ENCODE measurements at places on chromosomes 4 and X. TPM values are rescaled to one million over a fixed set of nuclear protein-coding genes. Genes with fewer than 3 reads are reported as not detected.

GRCh38 chrX:30373479-30373878 is 64.3 kb upstream of the NR0B1 start:
- no peaks in the 10 kb centered on the region for H3K4me1 ChIP-seq
- no peak for DNase-seq
- H3K36me3 ChIP-seq = no peaks in the 10 kb centered on the region
- H3K4me3 ChIP-seq = no peak overlapping the region
- H3K27ac ChIP-seq = no peak overlapping the region

NSDHL gene
- 24.8 TPM for total RNA-seq

COX7B2 gene
- total RNA-seq = not detected

DNA sequence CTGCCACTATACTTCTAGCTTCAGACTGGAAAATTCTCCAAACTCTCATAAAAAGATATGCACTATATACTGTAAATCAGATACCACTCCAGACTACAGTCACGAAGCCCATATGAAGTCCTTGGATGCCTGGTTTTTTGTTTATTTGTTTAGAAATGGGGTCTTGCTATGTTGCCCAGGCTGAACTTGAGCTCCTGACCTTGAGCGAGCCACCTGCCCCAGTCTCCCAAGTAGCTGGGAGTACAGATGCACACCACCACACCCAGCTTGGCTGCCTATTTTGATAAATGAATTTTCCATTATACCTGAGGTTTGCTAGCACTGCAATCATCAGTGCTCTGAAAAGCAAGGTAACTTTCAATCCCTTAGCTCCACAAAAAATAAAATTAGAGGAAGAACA is 53.1 kb downstream of the ELF2 start:
- no peaks in the 10 kb centered on the region for H3K4me1 ChIP-seq
- H3K36me3 ChIP-seq = peaks cover 6% of the 10 kb centered on the region
- no peak for DNase-seq
- H3K27me3 ChIP-seq = no peaks in the 10 kb centered on the region

PPP1R2C gene
- total RNA-seq = not detected

DNA sequence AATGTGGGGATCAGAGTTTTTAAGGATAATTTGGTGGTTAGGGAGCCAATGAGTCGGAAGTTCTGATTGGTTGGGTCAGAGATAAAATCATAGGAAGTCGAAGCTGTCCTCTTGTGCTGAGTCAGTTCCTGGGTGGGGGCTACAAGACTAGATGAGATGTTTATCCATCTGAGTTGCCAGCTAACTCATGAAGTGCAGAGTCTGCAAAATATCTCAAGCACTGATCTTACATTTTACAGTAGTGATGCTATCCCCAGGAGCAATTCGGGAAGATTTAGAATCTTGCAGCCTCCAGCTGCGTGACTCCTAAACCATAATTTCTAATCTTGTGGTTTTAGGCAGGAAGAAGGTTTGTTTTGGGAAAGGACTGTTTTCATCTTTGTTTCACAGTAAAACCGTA is 565.8 kb upstream of the SPANXN1 start:
- H3K4me3 ChIP-seq = no peak overlapping the region
- no peaks in the 10 kb centered on the region for H3K4me1 ChIP-seq
- H3K27me3 ChIP-seq = no peaks in the 10 kb centered on the region
- DNase-seq = no peak

NEIL3 gene
- total RNA-seq = 40.5 TPM

DNA sequence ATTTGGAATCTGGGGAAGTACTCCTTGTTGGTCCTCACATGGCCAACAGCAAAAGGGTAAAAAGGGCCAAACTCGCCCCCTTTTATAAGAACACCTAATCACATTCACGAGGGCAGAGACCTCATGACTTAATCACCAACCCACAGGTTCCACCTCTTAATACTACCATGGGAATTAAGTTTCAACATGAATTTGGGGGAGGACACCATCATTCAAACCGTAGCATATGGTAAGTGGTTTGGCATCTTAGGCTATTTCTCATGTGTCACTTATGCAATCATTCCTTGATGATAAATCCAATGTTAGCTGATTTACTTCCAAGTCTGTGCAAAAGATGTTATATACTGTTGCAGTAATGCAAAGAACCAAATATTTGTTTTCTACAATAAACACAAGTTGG is 302.9 kb upstream of the FAM241A start:
- DNase-seq = no peak
- no peaks in the 10 kb centered on the region for H3K4me1 ChIP-seq
- no peak overlapping the region for H3K4me3 ChIP-seq
- H3K36me3 ChIP-seq = no peaks in the 10 kb centered on the region
- H3K27me3 ChIP-seq = no peaks in the 10 kb centered on the region
- no peak overlapping the region for H3K27ac ChIP-seq

- no peak overlapping the region for H3K4me3 ChIP-seq
- no peaks in the 10 kb centered on the region for H3K36me3 ChIP-seq
- H3K4me1 ChIP-seq = peaks cover 9% of the 10 kb centered on the region
- DNase-seq = no peak
- H3K27me3 ChIP-seq = no peaks in the 10 kb centered on the region
Measured at GRCh38 chr4:79603681-79604080, 195.7 kb upstream of the GK2 start.

MAMLD1 gene
- total RNA-seq = 11.9 TPM

C4orf51 gene
- total RNA-seq = not detected

All from activated CD8-positive, alpha-beta memory T cell treated with anti-CD3 and anti-CD28 coated beads, Interleukin-2, amount 10 ng/mL, durations not matched to agents 7 days and 5 days (primary cell).